ENCODE measurements at places on chromosomes 11 and 22. TPM values are rescaled to one million over a fixed set of nuclear protein-coding genes. Genes with fewer than 3 reads are reported as not detected.
A peak's percentile ranks its signal among the peaks of the same experiment; 100 is the strongest.

DNA sequence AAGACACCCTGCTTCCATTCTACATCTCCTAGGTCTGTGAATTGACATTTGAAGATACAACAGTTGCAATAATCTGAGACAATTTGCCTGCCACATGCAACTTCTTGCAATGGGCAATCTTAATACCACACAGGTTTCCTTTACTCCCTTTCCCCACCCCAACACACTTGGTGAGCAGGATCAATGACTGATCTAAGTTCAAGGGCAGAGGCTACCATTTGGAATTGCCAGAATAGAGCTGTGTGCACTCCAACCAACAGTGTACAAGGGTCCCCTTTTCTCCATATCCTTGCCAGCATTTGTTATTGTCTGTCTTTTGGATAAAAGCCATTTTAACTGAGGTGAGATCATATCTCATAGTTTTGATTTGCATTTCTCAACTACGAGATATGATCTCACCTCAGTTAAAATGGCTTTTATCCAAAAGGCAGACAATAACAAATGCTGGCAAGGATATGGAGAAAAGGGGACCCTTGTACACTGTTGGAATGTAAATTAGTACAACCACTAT is 2.9 kb upstream of the NNMT start:
- H3K4me1 ChIP-seq: peaks cover 60% of the 10 kb centered on the region
- DNase-seq: no peak
- no peak overlapping the region for H3K4me3 ChIP-seq
- peaks cover 11% of the 10 kb centered on the region for H3K36me3 ChIP-seq
- no peaks in the 10 kb centered on the region for H3K27me3 ChIP-seq
- H3K27ac ChIP-seq: peak overlapping the region; percentile 100

GRCh38 chr11:117866526-117866925 is 9.9 kb downstream of the FXYD6 start:
- no peak overlapping the region for H3K27ac ChIP-seq
- H3K27me3 ChIP-seq: peaks cover under 1% of the 10 kb centered on the region
- H3K36me3 ChIP-seq: no peaks in the 10 kb centered on the region
- no peak overlapping the region for H3K4me3 ChIP-seq
- no peak for DNase-seq

DNA sequence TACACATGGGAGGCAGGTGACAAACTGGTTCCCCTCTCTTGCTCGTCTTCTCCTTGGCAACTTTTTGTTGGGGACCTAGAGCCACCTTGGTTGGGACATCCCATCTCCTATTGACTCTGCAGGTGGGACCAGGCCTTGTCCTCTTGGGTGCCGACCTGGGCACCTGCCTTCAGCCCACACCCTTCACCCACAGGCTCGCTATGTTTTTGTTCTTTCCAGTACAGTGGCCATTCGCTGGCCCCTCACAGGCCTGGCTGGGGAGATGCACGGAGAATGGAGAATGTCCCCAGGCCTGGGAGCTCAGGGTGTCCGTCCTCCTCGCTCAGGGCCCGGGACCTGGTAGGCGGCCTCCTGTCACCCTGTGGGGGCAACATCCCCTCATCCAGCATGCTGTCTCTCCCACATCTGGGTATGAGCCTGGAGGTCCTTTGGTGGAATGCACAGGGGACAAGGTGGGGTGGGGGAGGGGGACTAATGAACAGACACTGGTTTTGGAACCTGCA is 14.9 kb upstream of the OMP start:
- H3K4me1 ChIP-seq: peaks cover 3% of the 10 kb centered on the region
- H3K4me3 ChIP-seq: no peak overlapping the region
- no peaks in the 10 kb centered on the region for H3K36me3 ChIP-seq
- DNase-seq: peak; percentile 32

The ARVCF gene
- 27.1 TPM for total RNA-seq

The CD82 gene
- 14.7 TPM for total RNA-seq

The OR56A1 gene
- total RNA-seq: under 0.01 TPM

The KAT5 gene
- total RNA-seq: 37.4 TPM

DNA sequence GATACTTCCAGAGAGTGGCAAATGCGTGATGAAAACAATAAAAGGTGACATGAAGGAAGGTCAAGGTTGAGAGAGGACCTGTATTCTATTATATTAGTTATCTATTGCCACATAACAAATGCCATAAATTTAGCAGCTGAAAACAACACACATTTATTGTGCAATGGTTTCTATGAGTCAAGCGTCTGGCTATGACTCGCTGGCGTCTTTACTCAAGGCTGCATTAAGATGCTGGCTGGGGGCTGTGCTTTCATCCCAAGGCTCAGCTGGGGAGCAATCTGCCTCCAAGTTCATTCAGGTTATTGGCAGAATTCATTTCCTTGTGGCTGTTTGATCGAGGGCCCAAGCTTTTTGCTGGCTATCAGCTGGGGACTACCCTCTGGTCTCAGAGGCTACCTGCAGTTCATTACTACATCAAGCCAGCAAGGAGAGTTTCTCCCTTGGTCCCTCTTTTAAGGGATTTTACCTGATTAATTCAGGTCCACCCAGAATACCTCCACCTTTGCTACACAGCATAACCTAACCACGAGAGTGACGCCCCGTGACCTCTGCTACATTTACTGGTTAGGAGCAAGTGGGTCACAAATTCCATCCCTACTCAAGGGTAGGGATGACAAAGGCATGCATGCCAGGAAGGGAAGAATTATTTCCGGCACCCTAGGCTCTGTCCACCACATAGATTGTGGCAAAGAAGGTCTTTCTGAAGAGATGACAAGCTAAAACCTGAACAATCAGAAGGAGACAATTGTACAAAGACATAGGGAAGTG is 549.1 kb downstream of the MN1 start:
- H3K27me3 ChIP-seq: peaks cover 1% of the 10 kb centered on the region
- H3K4me1 ChIP-seq: peaks cover 7% of the 10 kb centered on the region
- no peaks in the 10 kb centered on the region for H3K36me3 ChIP-seq
- H3K27ac ChIP-seq: no peak overlapping the region
- DNase-seq: peak; percentile 94
- no peak overlapping the region for H3K4me3 ChIP-seq

- H3K36me3 ChIP-seq: no peaks in the 10 kb centered on the region
- no peak overlapping the region for H3K4me3 ChIP-seq
- DNase-seq: no peak
- no peaks in the 10 kb centered on the region for H3K4me1 ChIP-seq
- no peaks in the 10 kb centered on the region for H3K27me3 ChIP-seq
- H3K27ac ChIP-seq: no peak overlapping the region
Measured at GRCh38 chr11:94062360-94062759, 41.2 kb downstream of the HEPHL1 start.

DNA sequence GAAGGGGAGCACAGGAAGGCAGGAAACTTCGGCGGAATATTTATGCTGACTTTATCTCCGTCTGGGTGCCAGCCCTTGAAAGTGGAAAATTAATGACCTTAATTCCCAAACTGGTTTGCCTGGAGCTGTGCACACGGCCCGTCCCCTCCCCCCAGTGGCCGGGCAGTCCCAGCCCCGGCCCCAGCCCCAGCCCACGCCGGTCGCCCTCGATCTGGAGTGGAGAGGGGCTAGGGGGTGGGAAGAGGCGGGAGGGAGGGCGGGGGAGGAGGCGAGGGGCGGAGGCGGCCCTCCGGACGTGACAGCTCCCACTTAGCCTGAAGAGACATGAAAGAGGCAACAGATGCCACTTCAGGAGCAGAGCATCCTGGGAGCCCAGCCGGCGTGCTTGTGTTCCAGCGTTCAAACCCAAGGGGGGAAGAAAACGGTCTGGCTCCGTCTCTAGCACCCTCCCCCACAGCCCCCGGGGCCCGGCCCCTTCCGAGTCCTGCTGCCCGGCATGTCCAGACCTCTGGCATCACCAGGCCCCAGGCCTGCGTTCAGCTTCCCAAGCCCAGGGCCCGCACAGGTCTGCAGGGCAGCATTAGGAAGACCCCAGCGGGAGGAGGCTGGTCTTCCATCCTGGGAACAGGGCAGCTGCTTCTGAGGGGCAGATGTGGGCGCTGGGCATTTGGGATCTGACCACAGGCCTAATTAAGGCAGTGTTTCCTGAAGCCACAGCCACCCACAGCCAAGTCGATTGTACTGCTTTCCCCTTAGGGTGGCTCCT is 20.0 kb upstream of the LMO1 start:
- peak; percentile 77 for DNase-seq
- no peaks in the 10 kb centered on the region for H3K4me1 ChIP-seq
- H3K4me3 ChIP-seq: no peak overlapping the region
- H3K27me3 ChIP-seq: peaks cover 8% of the 10 kb centered on the region
- no peak overlapping the region for H3K27ac ChIP-seq

The SCGB1A1 gene
- total RNA-seq: not detected

The MIOX gene
- under 0.01 TPM for total RNA-seq

The SPDYC gene
- not detected for total RNA-seq

The MIAT gene
- total RNA-seq: 1.8 TPM

The PATE4 gene
- total RNA-seq: not detected

DNA sequence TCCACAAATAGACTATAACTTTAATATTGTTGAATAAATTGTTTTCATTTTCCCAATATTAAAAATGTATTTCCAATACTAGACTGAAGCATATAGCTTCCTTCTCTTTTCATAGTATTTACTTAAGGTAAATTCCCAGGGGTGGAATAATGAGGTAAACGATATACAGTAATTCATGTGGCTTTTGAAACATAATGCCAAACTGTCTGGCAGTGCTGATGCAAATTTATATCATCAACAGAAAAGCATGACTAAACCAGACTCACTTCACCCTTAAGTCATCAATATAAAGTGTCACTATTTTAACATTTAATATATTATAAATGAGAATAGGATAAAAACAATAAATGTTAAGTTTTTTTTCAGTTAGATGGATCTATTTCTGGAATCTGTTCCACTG is 13.6 kb downstream of the C2CD3 start:
- H3K4me1 ChIP-seq: peaks cover 10% of the 10 kb centered on the region
- H3K4me3 ChIP-seq: no peak overlapping the region
- H3K27me3 ChIP-seq: no peaks in the 10 kb centered on the region

The P2RX6 gene
- 5.1 TPM for total RNA-seq

DNA sequence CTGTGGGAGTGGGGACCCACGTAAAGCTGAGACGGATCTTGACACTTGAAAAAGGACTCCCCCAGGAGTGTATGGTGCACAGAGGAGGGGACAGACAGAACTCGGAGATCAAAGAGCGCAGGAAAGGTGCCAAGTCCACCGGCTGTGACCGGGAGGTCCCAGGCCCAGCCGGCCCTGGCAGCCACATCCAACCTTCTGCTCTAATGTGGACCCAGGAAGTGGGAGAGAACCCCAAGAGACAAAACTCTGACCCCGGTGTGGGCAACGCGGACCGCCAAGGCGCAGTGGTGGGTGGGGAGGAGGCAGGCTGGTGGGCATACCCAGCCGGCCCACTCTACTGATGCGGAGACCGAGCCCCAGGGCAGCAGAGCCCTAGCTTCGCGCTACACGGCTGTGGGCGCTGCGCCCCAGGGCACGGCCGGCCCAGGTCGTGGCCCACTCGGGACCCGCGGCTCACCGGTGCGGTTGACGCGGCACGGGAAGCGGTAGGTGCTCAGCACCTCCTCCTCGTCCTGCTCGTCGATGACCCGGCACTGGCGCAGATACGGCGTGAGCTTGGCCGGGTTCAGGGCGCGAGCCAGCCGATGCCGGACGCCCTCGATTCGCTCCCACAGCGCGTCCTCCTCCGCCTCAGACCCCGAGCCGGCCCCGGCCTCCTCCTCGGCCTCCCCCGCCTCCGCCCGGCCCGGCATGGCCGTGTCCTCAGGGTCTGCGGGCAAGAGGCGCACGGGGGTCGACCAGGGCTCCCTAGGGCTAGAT is 527 bp downstream of the CARD10 start:
- peaks cover 6% of the 10 kb centered on the region for H3K4me1 ChIP-seq
- H3K36me3 ChIP-seq: peaks cover 24% of the 10 kb centered on the region
- peak overlapping the region; percentile 81 for H3K4me3 ChIP-seq
- H3K27ac ChIP-seq: peak overlapping the region; percentile 41

The DDT gene
- total RNA-seq: 83.4 TPM

DNA sequence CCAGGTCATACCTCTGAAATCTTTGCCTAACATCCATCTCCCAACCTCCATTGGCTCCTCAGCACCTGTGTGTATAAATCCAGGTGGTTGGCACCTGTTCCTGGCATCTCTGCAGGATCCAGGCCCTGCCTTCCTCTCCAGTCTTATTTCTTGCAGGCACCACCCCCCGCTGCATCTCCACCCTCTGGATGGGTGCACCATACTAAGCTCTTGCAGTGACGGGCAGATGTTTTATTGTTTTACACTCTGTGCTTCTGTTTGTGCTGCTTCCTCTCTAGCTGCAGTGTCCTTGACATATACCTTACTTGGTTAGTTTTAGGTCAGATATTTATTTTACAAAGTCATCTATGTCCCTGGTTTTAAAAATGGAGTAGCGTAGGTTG is 102.6 kb downstream of the TBC1D22A start:
- peaks cover 16% of the 10 kb centered on the region for H3K4me1 ChIP-seq
- no peaks in the 10 kb centered on the region for H3K27me3 ChIP-seq
- no peak overlapping the region for H3K27ac ChIP-seq
- DNase-seq: no peak

DNA sequence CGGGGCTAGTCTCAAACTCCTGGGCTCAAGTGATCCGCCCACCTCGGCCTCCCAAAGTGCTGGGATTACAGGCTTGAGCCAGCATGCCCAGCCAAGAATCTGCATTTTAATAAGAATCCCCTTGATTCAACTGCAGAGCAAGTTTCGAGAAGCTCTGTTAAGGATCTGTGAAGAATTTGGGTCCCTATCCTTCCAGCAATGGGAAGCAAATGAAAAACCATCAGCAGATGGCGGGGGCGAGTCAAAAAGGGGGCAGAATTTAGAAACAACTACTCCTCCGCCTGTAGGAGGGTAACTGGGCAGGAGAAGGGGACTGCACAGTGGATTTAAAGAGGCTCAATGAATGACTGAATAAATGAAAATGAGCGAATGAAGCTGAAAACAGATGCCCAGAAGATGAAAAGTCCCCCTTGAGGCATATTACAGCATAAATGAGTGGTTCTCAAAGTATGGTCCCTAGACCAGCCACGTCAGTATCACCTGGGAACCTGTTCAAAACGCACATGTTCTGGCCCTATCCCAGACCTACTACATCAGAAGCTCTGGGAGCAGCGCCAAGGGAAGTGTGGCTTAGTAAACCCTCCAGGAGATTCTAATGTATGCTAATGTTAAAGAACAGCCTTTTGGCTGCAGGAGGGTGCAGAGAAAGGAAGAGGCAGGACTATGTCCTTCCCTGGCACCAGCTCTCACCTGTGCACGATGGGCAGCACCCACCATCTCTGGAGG is 15.0 kb downstream of the VWCE start:
- peak; percentile 49 for DNase-seq
- H3K27ac ChIP-seq: no peak overlapping the region
- peaks cover 9% of the 10 kb centered on the region for H3K27me3 ChIP-seq
- H3K4me1 ChIP-seq: peaks cover 3% of the 10 kb centered on the region

DNA sequence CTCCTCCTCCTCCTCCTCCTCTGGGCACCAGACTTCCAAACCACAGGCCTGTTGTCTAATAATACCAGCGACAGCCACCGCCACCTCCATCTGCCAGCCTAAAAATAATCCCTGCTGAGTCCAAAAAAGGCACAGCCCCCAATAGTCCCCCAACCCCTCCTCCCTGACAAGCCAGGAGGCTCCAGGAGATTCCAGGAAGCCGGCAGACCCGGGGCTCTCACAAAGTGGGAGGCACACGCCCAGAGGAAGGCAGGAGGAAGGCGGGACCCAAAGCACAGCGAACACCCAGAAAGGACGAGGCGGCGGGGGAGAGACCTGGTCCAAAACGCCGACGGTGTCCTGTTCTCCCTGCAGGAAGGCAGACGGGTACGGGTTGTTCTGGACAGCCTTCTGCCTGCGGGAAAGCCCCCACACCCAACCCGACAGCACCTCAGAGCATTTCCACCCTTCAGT is 5.9 kb downstream of the IGSF9B start:
- peaks cover 40% of the 10 kb centered on the region for H3K27me3 ChIP-seq
- no peaks in the 10 kb centered on the region for H3K36me3 ChIP-seq
- H3K27ac ChIP-seq: no peak overlapping the region
- no peaks in the 10 kb centered on the region for H3K4me1 ChIP-seq
- DNase-seq: no peak

The RAB3IL1 gene
- 20.3 TPM for total RNA-seq

Data from osteoblast (primary cell).